Tibial artery (tissue), 4 donors: ENCODE measurements at places on chromosomes 11 and 22.

DNA sequence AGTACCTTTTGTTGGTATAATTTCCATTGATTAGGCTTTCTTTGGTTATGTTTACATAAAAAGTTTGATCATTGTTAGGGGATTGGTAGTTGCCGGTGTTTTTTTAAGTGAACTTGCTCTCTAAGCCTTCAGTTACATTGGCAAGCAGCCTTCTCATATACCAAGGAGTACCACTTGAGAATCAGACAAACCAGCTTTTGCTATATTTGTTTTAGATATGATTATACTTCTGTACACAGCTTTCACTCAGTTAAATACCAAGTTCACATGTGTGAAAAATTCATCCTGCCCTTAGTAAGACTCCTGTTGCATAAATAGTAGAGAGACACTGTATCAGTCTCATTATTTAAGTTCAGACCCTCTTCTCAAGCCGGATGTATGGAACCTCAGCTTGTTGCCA, 22.4 kb downstream of the ALKBH3 start:
- no peak for DNase-seq

GRCh38 chr11:113372309-113372708, 15.3 kb upstream of the ANKK1 start:
- no peak for DNase-seq

DNA sequence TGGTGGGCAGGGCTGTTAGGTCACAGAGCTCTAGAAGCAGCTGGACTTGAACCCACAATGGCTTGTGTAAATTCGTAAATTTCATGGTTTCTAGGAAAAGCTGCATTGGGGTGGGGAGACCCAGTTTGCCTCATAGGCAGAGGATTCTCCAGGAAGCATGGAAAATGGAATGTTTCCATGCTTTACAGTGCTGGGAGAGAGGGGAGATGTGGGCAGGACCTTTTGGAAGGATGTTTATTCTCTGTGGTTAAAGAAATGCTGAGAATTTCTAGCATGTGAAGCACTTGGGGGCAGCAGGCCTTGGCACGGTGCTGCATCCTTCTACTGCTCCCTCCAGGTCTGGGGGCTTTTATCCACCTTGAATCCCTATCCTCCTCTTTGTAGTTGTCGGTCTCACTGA, 46.3 kb downstream of the TRAF6 start:
- DNase-seq: no peak

DNA sequence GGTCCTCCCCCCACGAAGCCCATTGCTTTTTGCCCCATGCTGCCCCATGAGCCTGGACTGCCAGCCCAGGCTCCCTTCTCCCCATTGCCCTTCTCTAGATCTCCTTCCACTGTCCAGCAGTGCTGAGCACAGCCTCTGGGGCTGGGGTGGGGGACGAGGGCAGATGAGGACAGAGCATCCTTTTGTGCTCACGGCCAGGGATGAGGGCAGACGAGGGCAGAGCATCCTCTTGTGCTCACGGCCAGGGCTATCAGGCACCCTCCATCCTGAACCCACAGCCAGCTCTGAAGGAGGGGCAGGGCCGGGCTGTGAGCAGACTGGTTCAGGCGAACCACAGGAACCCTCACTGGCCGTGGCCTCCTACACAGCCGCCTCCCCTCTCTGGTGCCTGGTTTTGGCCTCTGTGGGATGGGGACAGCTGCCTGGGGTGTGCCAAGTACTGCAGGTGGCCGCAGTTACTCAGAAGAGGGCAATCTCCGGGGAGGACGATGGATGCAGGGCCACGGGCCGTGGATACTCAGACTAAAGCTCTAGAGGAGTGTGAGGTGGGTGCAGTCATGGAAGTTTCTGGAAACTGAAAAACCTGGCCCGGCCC, 1258.8 kb downstream of the BRD1 start:
- no peak for DNase-seq

GRCh38 chr11:94831529-94831928, 63.4 kb downstream of the AMOTL1 start:
- DNase-seq: no peak

GRCh38 chr11:95100191-95100648, 10.6 kb downstream of the ENDOD1 start:
- no peak for DNase-seq

DNA sequence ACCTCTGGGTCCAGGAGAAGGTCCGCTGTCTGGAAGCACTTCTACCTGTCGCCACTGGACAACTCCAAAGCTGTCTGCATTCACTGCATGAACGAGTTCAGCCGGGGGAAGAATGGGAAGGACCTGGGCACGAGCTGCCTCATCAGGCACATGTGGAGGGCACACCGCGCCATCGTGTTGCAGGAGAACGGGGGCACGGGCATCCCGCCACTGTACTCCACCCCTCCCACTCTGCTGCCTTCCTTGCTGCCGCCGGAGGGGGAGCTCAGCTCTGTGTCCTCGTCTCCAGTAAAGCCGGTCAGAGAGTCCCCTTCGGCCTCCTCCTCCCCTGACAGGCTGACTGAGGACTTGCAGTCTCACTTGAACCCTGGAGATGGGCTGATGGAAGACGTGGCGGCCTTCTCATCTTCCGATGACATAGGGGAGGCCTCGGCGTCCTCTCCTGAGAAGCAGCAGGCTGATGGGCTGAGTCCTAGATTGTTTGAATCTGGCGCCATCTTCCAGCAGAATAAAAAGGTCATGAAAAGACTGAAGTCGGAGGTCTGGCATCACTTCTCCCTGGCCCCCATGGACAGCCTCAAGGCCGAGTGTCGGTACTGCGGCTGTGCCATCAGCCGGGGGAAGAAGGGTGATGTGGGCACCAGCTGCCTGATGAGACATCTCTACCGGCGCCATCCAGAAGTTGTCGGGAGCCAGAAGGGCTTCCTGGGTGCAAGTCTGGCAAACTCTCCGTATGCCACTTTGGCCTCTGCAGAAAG, 31.0 kb downstream of the ZBED4 start:
- no peak for DNase-seq

DNA sequence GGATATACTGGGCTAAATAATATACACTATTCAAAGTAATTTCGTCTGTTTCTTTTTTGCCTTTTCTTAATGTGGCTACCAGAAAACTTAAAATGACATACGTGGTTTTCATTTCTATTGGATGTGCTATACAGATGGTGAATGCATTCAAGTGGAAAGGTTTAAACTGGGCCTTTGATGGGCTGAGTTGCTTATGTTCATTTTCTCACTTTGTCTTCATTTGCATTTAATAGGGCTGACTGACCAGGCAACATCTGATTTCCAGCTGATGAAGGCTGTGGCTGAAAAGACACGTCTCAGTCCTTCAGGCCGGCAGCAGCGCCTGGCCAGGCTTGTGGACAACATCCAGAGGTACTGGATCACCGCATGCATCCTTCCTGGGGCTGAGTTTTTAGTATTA, 27.9 kb downstream of the PIWIL4 start:
- no peak for DNase-seq

- no peak for DNase-seq
Measured at GRCh38 chr11:125777309-125777708, 1.3 kb downstream of the PATE2 start.

- no peak for DNase-seq
Measured at GRCh38 chr11:43632181-43632580, 48.4 kb upstream of the HSD17B12 start.

GRCh38 chr11:13160806-13161205, 116.8 kb upstream of the BMAL1 start:
- no peak for DNase-seq

DNA sequence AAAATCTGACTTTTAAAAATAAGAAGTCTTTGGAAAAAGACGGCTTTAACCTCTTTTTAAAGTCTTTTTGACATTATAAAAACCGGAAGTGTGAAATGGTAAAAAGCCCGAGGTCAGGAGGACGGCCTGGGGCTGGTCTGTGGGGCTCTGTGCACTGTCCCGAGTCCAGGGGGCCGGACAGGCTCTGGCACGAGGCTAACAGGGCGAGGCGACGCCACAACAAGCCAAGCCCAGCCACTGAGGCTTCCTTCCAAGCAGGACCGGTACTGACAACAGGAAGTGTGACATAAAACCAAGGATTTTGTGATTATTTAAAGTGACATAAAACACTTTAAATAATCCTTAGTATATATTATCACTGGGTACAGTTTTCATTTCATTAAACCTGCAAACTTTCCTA, 39.2 kb downstream of the BRD1 start:
- DNase-seq: peak; percentile 83

GRCh38 chr22:17135153-17135760, 14.1 kb upstream of the TMEM121B start:
- DNase-seq: no peak

- DNase-seq: no peak
Measured at GRCh38 chr11:133742353-133742752, 103.0 kb downstream of the SPATA19 start.

GRCh38 chr11:65553301-65554001, 4.7 kb downstream of the LTBP3 start:
- no peak for DNase-seq

DNA sequence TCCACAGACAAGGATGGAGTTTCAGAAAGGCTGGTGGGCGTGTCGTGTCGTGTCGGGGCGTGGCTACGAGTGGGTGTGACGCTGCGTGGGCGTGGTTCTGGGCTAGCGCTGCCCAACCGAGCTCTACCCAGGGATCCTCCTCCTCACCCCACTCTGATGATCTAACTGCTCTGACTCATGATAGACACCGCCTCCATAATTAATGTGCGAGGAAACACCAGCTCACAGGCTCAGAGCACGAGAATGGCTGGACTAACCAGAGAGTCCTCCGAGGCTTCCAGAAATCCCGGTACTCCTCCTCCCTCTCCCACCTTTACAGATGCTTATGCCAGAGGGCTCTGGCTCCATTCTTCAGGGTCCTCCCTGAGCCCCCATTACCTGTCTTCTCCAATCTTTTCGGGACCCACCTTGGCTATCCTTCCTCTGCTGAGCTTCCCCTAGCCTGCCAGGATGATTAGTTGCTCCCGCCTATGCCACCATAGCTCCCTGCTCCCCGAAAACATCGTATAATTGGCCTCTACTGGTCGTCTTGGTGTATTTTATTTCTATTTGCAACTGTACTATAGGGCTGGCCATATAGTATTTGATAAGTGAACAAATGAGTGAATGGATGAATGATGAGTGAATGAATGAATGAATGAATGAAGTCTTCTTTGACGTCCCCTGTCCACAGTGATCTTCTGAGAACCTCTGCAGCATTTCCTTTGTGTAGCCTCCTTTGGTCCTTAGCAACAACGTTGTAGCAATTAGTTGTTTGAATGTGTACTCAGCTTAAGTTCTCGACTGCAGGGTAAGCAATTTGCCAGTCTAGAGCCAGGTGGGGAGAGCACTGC, 21.7 kb downstream of the TMPRSS13 start:
- peak; percentile 82 for DNase-seq

GRCh38 chr11:47907499-47907898, 59.3 kb upstream of the NUP160 start:
- DNase-seq: no peak

DNA sequence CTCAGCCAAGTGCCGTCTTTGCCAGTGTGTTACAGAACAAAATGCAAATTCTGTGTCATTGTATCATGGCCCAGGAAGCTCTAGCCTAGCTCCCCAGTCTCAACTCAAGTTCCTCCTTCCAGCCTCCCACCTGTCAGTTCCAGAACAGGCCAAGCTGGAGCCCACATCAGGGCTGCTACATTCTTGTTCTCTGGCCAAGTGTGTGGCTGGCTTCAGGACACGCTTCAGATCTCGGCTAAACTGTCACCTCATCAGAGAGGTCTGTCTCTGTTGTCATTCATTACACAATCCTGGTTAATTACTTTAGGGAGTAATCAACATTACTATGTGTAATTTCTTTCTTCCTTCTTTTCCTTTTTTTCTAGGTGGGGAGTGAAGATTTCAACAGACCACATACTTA, 347.0 kb upstream of the SYN3 start:
- no peak for DNase-seq

DNA sequence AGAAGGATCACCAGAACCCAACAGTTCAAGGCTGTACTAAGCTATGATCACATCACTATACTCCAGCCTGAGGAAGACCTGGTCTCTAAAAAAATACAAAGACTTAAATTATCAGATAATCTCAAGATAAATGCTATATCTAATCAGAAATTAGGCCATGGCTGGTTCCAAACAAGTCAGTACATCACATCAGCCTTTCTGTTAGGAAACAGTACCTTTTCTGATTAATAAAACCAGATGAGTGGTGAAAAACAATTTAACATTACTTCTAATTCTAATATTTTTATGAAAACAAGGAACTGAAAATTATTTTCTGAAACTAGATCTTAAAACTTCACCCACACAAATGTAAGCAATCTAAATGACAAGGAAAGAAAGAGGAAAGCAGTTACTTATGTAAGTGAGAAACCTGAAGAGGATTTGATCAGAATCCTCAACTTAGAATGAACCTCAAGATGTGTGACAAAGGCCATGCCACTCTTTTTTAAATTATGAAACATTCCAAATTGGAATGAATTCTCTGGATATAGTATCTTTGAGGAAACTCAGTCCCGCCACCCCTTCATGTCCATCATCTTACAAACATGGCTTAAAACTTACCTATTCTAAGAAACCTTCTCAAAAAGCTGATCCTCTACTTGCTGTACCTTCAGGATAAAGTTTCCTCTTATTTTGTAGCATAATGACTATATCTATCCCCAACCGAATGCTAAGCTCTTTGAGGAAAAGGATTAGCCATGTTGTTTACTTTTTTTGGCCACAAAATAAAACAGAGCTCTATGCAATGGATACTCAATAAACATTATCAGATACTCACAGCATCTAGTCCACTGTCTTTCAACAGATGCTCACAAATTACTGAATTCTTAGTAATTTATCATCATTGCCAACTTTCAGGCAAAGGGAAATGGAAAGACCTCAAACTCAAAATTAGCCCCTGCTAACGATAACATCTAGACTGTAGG, 132.0 kb downstream of the MRTFA start:
- DNase-seq: no peak

GRCh38 chr11:108871867-108872266, 207.0 kb downstream of the DDX10 start:
- DNase-seq: no peak

DNA sequence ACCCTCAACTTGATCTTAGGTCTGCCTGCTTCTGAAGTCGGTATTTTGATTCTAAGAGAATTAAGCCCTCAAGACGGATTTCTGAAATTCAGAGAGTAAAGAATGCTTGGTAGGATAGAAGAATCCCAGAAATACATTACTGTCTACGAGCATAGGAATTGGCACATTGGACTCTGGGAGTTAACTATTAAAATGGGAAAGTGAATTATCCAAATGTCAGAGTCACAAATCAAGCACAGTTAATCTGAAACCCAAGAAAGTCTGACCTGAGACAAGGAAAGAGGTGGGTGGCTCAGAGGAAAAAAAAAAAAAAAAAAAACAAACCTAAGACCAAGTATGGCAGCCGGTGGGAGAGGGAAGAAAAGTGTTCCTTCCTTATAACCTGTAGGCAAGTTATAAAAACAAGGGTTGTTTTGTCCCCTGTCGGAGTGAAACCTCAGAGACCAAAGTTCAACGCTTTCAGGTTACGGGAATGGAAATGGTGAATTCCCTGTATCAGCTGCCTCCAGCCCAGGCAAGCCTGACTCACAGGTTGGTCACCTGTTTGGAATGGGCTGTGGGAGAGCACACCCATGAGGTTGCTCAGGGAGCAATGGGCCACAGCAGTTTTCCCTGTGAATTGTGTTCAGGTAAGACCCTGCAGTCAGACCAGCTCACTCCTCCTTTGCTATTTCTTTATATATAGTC, 139.0 kb downstream of the ETS1 start:
- DNase-seq: no peak

GRCh38 chr11:20112291-20113148, 47.8 kb downstream of the DBX1 start:
- DNase-seq: peak; percentile 92
